Stimulated activated CD4-positive, alpha-beta T cell treated with anti-CD3 and anti-CD28 coated beads, Interleukin-15, amount 100 ng/mL, for 1 hour (primary cell): ENCODE measurements at places on chromosomes 6 and 20.
A peak's percentile ranks its signal among the peaks of the same experiment; 100 is the strongest.

DNA sequence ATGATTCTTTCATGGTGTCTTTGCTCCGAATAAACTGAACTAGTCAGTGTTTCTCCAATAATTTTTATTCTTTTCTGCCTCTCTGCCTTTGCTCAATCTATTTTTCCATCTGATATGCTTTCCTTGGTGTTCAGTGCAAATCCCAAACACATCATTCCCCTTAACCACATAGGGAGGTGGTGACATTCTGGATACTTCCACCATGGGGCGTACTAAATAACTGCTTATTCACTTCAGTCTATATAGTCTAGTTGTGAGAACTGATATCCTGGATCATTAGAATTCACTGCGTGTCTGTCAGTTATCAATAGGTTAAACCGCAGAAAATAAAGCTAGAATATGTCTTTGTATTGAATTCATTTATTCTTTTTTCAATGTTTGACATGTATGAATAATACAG lies 83.1 kb downstream of the KCNQ5 start:
- DNase-seq, result no peak

GRCh38 chr20:4740774-4741431 lies 19.2 kb downstream of the PRND start:
- peak; percentile 35 for DNase-seq

GRCh38 chr6:158764926-158765325 lies 54.2 kb downstream of the EZR start:
- no peak for DNase-seq

DNA sequence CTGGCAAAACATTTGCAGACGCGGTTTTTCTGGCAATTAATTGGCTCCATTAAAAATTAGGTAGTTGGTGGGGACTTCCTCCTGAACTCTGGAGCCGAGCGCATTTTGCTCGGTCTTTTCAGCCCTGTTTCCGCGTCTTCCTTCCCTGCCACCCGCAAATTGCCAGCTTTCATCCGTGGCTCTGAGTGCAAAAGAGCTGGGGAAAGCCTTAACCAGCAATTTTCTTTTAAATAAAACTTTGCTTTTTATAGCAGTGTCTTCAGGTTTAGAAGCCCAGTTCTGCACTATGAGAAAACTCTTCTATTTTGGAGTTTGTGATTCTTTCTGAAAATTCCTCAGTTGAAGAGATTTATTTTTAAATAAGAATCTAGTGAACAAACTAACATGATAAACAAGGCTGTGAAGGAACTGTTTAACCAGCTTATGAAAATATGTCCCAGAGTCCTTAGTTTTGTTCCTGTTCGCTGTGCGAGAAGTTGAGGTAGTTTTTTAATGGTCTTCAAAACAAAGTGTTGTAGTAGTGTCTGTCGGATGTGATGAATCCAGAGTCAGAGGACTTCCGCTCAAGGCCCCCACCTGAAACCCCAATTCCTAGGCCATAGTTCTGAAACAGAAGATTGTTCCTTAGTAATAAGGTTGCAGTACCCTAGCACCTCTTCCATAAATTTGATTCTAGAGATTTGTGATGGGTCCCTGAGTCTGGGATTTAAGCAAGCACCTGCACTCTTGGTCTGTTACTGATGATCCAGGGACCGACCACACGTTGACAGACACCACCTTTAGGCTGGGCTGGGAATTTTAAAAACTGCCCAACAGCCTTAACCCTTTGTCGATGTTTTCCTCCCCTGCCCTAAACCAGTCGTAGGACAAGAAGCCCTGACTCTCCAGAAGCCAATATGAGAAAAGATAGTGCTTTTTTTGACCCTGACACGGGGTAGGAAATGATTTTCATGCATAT lies 950 bp downstream of the KCTD20 start:
- no peak for DNase-seq

GRCh38 chr6:93325761-93326160 lies 93.6 kb downstream of the EPHA7 start:
- DNase-seq, result no peak

- DNase-seq, result no peak
Observed at GRCh38 chr20:25083773-25084625, 2.1 kb upstream of the VSX1 start.

DNA sequence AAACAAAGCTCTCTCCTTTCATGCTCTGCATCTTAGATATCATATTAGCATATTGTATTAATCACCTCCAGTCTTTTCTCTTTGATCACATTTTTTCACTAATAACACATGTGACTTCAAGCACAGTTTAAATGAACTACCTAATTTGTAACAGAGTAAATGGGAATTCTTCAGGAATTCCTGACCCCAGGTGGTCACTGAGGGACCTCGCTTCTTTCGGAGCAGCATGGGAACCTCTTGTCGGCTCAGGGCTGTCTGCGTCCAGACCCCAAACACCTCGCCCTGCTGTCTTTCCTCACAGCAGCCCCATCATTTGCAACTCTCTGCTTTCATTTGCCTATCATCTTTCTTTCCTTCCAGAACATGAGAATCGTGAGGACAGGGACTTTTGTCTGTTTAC lies 103.5 kb downstream of the DACT2 start:
- no peak for DNase-seq

- no peak for DNase-seq
Observed at GRCh38 chr6:113893451-113893850, 36.3 kb downstream of the MARCKS start.

- DNase-seq, result no peak
Observed at GRCh38 chr20:41432746-41433145, 66.1 kb upstream of the EMILIN3 start.

DNA sequence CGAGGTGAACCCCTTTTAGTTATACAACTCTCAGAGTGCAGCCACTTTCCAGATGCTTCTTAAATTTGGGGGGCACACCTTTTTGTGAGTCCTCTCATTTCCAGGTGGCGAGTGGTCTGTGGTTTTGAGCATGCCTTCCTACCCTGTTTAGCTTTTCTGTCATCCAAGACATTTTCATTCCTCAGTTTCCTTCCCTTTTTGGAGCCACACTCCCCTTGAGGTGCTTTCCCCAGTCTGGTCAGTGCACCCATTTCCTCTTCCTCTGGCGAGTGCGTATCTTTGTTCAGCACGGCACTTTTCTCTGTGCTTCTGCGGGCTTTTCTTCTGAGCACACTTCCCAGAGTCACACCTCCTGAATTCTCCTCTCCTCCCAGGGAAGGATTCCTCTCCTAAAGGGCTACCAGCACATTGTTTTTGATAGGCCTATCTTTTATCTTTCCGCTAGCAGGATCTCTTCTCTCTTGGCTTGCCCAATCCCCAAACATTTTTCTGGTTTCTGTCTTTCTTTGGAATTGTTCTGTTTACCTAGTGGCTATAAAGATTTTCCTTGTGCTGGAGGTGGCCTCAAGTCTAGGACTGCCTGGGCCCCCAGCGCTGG lies 1.4 kb downstream of the PHF20 start:
- DNase-seq, result no peak

DNA sequence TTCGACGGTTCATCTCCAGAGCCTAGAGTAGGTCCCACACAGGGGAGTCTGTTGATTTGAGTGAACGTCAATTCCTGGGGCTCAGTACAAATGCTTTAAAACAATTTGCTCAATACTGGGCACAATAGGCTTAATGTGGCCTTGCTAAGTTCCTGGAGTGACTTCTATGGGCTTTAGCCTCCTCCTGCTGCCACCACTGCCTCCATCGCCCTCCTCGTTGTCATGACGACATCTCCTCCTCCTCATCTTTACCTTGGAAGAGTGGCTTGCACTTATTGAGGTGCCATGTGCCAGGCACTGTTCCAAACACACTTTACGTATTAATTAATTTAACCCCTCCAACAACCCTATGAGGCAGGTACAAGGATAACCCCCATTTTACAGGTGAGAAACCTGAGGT lies 11.8 kb upstream of the ZMYND8 start:
- DNase-seq, result no peak

- DNase-seq, result peak; percentile 52
Observed at GRCh38 chr6:156719720-156720563, 57.2 kb upstream of the ARID1B start.

DNA sequence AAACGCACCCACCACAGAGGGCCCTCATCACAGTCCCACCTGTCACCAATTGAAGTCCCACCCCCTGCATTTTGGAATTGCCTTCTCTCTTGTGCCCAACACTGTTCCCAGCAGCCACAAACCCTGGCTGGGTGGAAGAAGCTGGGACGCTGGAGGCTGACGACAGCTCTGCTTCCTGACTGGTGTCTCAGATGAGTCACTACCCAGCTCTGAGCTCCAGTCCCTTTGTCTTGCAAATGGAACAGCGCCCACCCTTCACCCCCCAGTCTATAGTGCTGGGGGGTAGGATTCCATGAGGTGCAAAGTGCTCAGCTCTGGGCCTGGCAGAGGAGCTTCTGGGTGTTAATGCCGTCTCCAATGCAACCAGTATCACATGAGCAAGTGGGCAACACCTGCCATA lies 85.3 kb downstream of the DLGAP4 start:
- no peak for DNase-seq

DNA sequence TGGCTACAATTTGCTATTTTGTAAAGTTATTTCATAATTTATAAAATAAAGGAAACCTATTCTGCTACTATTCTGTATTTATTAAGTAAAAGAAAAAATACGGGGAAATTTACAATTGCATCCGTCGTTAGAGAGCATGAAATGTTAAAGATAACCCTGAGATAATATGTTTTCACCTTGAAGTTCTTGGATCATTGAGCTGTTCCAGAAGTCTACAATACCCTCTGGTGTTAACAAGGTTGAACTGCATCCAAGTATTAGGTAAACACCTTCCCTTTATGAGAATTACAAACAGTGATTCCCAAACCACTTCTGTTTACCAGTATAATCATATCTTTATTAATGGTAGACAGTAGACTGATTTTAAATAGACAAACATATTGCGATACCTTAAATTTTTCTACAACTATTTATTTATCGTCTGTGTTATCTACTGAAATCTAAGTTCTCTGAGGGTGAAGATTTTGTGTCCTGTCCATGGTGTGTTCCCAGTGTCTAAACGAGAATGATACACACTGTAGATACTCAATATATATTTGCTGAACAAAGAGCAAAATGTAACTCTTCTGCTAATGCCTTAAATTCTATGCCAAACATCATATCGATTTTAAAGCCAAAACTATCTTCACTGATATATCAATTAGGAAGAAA lies 28.2 kb downstream of the TBC1D32 start:
- DNase-seq, result no peak

DNA sequence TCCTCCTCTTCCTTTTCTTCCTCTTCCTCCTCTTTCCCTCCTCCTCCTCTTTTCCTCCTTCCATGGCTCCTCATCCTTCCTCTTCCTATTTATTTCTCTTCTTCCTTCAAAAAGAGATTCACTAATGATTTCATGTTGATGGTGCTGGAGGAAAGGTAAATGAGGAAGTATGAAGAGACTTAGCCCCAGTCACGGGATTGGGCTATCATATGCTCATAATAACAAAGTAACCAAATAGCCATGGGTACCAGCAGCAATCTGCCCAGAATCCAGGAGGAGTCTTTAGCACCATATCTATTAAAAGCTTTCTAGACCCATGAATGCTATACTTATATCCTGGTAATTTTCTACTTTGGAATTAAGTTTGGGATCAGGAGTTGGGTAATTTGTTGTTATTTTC lies 910.9 kb upstream of the MAP3K7 start:
- no peak for DNase-seq

DNA sequence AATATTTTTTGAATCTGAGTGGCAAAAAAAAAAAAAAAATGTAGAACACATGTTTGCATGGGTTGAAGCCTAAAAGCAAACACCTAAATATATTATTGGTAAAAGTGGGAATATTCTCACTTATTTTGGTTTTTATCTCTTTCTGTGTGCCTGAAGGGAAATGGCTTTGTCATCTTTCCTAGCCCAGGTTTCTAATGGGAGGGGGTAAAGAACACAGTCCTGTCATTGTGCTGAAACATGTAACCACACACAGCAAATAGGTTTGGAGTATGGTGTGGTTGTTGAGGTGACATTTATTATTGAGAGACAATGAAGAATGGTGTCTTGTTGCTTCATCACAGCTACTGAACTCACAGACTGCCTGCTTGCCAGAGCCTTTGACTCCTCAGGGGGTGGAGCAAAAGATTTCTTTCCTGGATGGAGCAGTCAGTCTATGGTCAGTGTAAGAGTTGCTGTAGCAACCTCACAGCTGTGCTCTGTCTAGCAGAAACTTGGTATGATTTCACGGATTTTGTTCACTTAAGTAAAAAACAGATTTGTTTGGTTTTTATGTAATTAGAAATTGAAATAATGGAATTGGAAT lies 70.2 kb downstream of the CEP57L1 start:
- no peak for DNase-seq

DNA sequence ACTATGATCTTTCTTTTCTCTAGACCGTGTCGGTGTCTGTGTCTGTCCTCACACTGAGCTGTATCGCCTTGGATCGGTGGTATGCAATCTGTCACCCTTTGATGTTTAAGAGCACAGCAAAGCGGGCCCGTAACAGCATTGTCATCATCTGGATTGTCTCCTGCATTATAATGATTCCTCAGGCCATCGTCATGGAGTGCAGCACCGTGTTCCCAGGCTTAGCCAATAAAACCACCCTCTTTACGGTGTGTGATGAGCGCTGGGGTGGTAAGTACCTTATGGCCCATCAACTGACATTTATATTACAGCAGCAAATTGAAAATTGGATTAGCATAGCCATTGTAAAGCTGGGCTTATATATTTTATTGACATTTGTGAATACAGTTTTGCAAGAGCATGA lies 72.2 kb upstream of the GFRAL start:
- DNase-seq, result no peak

GRCh38 chr20:45044601-45045000 lies 56.3 kb downstream of the KCNS1 start:
- no peak for DNase-seq

DNA sequence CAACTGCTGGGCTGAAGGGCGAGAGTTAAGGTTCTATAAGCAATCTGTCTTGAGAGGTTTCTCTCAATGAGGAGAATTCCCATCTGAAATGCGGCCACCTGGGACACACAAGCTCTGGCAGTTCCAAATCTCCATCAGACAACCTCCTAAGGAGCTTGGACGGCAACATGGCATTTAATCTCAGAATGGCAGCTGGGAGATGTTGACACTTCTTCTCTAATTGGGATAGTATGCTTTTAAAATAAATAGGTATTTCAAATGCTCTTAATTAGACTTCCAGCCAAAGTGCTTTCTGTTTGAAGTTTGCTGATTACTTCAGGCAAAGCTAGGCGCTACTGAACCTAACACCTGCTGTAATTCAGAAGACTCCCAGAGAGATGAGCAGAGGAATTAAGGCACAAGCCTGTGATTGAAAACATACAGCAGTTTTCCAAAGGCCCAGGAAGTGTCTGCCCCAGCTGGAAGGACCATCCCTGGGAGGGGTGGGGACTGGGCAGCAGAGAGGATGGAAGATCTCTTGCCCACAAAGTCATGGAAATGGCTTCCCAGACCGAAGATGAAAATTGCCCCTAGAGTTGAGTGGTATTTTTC lies 59.1 kb upstream of the KCNK16 start:
- no peak for DNase-seq

- DNase-seq, result no peak
Observed at GRCh38 chr6:54920628-54921027, 74.1 kb downstream of the FAM83B start.

GRCh38 chr6:136066005-136066404 lies 184.1 kb downstream of the MTFR2 start:
- no peak for DNase-seq

- DNase-seq, result no peak
Observed at GRCh38 chr20:16674243-16674642, 55.6 kb upstream of the SNRPB2 start.

- DNase-seq, result no peak
Observed at GRCh38 chr20:46199198-46199597, 81.1 kb downstream of the CD40 start.

GRCh38 chr6:166119116-166119911 lies 48.3 kb downstream of the TBXT start:
- no peak for DNase-seq
